ENCODE measurements at places on chromosomes 12 and 14.

GRCh38 chr14:101234244-101234937, 326.9 kb upstream of the DIO3 start:
- no peak for DNase-seq

- no peak for DNase-seq
Measured at GRCh38 chr14:51283402-51284085, 43.5 kb downstream of the TMX1 start.

DNA sequence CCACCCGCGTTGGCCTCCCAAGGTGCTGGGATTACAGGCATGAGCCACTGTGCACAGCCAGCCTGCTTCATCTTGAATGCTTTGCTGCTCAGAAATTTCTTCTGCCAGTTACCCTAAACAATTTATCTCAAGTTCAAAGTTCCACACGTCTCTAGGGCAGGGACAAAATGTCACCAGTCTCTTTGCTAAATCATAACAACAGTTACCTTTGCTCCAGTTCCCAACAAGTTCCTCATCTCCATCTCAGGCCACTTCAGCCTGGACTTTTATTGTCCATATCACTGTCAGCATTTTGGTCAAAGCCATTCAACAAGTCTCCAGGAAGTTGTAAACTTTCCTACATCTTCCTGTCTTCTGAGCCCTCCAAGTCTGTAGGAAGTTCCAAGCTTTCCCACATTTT, 159.5 kb upstream of the DYRK2 start:
- no peak for DNase-seq

DNA sequence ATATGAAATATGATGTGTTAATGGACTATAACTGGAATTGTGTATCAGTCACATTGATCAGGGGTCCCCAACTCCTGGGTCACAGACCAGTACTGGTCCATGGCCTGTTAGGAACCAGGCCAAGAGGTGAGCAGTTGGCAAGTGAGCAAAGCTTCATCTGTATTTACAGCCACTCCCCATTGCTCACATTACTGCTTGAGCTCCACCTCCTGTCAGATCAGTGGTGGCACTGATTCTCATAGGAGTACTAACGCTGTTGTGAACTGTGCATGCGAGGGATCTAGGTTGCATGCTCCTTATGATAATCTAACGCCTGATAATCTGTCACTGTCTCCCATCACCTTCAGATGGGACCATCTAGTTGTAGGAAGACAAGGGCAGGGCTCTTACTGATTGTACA, 72.3 kb downstream of the CDK17 start:
- DNase-seq = no peak

- DNase-seq = no peak
Measured at GRCh38 chr12:91507754-91508153, 325.1 kb upstream of the DCN start.

DNA sequence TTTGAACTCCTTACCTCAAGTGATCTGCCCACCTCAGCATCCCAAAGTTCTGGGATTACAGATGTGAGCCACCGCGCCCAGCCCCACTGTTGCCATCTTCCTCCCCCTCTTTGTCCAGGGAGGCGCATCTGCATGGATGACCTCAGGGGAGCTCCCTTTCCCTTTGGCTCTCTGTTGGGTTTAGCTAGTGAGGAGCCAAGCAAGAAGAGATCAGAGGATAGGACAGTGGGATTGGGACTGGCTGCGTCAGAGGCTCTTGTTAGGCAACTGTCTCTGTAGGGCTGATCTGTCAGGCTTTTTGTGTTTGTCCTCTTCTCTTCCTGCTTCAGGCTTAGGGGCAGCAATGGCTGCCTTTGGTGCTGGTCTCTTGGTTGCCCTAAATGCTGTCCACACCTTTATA, 8.5 kb upstream of the IFT81 start:
- no peak for DNase-seq

DNA sequence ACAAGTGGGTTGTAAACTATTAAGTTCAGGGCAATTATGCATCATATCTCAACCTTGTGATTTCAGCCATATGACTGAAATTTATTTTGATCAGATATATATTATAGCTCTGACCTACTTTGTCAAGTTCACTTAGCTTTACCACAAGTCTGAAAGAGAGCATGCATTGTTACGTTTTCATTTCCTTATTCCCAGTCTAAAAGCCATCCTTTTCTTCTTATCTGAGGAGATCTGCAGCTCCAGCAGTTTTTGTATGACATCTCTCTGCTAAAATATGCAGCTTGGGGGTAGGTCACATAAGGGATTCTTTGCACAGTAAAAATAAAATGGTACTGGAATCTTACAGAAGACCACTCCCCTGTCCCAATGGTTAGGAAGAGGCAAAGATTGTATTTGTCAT, 1682.8 kb upstream of the FLRT2 start:
- DNase-seq = no peak
